Activated naive CD8-positive, alpha-beta T cell treated with anti-CD3 and anti-CD28 coated beads for 36 hours (primary cell): ENCODE measurements at places on chromosomes 1 and 21.
A peak's percentile ranks its signal among the peaks of the same experiment; 100 is the strongest.

- DNase-seq, result no peak
These were observed 941 bp upstream of the C1orf21 start for GRCh38 chr1:184385865-184386311.

DNA sequence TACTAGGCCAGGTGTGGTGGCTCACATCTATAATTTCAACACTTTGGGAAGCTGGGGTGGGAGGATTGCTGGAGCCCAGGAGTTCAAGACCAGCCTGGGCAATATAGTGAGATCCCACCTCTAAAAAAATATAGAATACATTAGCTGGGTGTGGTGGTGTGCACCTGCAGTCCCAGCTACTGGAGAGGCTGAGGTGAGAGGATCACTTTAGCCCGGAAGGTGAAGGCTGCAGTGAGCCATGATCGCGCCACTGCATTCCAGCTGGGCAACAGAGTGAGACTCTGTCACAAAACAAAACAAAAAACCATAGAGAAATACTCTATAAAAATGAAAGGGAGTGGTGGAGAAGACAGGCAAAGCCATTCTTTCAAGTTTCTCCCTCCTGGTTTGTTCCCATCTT lies 62.1 kb downstream of the EYA3 start:
- no peak for DNase-seq

- DNase-seq, result no peak
These were observed 50.0 kb upstream of the WNT2B start for GRCh38 chr1:112458756-112459155.

DNA sequence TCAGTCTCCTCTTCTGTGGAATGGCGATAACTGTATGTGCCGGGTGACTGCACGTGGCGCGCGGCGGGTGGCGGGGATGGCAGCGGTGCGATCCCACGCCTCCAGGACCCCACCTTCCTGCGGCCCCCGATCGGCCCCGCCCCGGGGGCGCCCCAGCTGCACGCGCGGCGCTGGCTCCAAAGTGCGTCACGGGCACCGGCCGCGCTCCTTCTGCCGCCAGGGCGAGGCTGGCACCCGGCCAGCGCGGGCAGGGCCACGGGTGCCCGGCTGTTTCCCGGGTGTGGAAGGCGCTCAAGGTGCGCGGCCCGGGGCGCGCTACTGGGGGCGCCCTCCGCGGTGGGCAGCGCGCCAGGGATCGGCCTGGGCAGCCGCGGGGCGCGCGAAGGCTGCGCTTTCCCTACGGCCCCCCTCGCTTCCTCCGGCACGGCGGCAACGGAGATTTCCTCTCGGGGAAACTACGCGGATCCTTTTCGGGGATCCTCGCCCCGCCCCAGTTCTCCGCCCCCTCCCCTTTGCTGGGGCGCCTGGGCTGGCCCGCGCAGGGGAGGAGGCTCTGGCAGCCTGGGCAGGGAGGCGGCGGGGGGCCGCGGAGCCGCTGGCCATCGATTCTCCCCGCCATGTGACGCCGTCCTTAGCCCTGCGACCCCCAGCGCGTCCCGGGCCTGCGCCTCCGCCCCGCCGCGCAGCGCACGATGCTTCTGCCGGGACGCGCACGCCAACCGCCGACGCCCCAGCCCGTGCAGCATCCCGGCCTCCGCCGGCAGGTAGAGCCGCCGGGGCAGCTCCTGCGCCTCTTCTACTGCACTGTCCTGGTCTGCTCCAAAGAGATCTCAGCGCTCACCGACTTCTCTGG lies at the start of gene EVA1C:
TSS of gene EVA1C (plus strand) at position 545 of the 853 bp plus-strand sequence. CDS start at position 693, 148 bp downstream.
- DNase-seq, result peak; percentile 81

DNA sequence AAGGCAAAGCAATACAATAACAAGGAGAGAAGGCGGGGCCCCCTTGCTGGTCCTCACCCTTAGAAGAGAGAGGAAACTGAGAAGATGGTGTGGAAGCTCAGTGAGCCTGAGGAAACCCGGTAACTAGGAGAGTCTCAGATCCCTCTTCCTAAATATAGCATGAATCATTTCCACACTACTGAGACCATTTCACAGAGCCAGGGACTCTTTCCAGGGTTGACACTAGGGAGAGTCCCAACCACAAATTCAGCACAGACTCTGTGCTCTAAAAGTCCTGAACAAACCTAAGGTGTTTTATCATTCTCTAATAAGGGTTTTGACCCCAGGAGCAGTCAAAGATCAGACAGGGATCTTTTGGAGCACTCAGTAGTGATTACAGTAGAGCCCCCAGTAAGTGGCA lies 647.7 kb downstream of the KCNT2 start:
- DNase-seq, result no peak

DNA sequence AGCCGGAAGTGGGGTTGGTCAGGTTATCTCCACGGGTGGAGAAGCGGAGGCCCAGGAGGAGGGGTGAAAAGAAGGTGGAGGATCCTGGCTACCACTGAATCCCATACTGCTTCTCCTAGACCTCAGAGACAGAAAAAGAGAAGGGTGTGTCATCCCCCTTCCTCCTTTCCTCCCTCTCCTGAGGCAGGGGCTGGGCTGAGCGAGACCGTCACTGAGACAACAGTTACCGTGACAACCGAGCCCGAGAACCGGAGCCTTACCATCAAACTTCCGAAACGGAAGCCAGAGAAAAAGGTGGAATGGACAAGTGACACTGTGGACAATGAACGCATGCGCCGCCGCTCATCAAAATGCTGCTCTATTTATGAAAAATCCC lies 42.1 kb upstream of the NBPF3 start:
- peak; percentile 13 for DNase-seq

DNA sequence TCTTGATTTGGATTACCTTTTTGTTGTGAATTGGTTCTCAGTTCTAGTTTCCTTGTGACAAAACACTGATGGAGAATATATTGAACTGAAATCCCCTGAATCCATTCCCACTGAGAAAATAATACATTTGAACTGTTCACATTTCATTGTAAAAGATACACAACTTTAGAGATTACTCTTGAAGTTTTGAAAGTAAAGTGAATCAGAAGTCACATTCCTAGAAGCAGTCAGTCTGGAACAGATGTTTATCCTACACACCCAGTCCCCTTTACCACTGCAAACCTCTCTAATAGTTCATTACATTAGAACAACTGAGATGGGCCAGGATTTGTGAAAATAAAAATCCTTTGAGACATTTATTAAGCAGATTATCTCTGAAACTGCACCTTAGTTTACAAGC lies 3.4 kb downstream of the RERE start:
- no peak for DNase-seq

- DNase-seq, result no peak
These were observed 199.5 kb downstream of the LRRIQ3 start for GRCh38 chr1:73998348-73998959.

- no peak for DNase-seq
These were observed 11.4 kb upstream of the CDCA8 start for GRCh38 chr1:37680933-37681332.

- no peak for DNase-seq
These were observed 17.9 kb downstream of the DBT start for GRCh38 chr1:100231721-100232120.

DNA sequence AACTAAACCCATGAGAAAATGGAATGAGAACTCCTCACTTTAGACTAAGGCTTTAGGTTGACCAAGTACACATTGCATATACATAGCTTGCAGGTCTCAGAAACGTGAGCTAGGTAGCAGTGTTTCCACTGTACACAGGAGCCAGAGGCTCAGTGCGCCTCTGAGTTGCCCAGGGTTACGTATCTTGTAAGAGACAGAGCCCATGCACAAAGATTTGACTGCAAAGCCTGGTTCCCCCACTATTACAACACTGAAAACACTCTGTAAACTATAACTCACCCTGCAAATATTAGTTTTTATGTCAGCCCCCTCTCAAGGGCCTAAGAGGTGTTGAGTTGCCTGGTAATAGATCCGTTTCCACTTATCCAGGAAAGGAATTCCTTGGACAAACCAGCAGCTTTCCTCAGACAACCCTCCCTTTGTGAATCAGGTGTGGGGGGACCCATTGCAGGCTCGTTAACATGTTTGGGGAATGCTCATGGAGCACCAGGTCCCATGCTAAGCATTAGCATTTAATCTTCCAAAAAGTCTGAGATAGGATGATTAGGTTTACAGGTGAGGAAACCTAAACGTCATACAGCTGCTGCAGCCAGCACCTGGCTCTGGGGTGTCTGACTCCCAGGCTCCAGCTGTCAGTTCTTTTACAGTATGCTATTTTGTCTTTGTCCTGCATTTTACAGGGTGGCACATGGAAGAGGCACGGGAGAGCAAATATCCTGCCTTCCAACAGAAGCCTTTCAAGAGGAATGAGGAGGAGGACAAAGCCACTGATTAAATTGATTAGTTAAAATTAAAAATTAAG lies 25.7 kb downstream of the TENT5C start:
- no peak for DNase-seq

DNA sequence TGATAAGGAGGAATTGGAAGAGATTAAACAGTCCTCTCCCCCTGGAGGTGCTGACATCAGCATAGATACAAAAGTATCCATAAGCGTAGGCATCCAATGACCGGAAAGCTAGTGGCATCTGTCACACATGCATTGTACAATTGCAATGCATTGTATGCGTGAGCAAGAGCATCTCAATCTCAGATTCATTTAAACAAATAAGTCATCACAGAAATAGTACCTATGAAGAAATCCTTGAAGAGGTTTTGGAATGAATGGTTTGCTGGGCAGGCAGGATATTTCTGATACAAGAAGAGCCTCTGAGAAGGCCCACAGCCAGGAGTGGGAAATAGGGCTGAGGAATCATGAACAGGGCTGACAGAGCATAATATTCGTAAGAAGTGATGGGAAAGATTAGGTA lies 88.9 kb upstream of the ABCD3 start:
- no peak for DNase-seq

- DNase-seq, result no peak
These were observed 32.7 kb upstream of the KIRREL1 start for GRCh38 chr1:157960773-157961172.

- no peak for DNase-seq
These were observed 341.0 kb upstream of the NEGR1 start for GRCh38 chr1:72623299-72623708.

- DNase-seq, result no peak
These were observed 17.2 kb downstream of the KIF26B start for GRCh38 chr1:245172026-245172425.

DNA sequence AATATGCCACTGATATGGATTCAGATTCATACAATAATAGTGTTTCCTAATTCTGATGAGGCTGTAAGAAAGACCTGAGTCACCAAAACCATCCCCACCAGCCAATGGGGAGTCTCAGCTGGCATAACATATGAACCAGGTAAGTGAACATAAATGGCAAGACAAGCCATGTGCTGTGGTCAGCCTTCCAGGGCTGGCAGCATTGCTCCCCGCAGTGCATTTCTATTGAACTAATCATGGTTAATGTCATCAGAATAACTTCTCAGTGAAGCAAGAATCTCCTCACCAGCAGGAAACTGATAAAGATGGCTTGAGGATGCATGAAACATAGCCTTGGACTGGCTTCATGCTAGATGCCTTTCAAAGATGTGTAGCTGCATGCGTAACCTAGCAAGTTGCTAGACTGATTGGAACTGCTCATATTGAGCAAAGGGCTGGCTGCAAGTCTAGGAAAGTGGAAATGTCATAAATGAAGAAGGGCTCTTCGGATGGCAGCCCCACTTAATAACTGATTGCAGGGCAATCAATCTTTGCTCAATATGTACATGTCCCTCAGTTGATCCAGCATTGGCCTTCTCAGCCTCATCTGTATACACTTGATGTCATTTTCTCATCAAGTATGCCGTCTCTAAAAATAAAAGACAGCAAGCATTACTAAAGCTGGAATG lies 88.0 kb downstream of the NTNG1 start:
- DNase-seq, result no peak

DNA sequence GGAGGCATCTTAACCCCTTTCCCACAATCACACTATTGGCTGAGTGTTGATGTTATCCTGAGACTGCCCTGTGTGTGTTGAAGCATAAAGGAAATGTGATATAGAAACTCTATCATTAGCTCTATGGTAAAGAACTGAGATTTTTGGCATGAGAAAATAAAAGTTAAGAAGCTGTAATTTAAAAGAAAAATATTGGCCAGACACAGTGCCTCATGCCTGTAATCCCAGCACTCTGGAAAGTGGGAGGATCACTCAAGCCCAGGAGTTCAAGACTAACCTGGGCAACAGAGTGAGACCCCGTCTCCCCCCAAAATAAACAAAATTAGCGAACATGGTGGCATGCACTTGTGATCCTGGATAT lies 14.2 kb upstream of the RIPK4 start:
- no peak for DNase-seq

DNA sequence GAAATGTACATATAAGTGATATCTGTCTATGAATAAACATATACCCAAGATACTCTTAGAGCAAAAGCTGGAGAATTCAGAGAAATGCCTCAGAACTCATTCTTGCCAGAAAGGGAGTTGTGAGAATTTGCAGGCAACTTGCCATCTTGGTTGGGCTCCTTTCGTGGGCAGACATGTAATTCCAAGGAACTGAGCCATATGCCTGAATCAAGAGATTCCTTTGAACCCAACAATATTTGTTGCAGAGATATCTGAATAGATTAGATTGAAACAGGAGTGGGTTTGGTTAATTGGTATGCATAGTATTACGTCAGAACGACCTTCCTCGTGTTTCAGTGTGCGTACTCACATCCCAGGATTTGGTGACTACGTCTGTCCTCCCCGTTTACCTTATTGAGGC lies 67.0 kb downstream of the TGFB2 start:
- DNase-seq, result no peak

GRCh38 chr1:231668826-231669225 lies 42.2 kb downstream of the DISC1 start:
- DNase-seq, result no peak

DNA sequence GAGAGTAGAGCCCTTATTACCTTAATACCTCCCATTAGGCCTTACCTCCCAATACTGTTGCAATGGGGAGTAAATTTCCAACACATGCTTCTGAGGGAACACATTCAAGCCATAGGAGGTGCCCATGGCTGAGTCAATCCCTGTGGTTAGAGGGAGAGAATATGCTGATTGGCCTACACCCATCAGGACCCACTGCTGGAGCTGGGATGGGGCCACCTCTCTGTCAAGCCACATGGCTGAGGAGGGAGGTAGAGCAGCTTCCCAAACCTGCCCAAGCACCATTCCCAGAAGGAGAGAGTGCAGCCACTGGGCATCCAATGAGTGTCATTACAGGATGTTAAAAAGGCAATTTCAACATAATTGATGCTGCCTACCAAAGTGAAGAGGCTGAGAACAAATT lies 228.1 kb downstream of the C1orf94 start:
- no peak for DNase-seq

DNA sequence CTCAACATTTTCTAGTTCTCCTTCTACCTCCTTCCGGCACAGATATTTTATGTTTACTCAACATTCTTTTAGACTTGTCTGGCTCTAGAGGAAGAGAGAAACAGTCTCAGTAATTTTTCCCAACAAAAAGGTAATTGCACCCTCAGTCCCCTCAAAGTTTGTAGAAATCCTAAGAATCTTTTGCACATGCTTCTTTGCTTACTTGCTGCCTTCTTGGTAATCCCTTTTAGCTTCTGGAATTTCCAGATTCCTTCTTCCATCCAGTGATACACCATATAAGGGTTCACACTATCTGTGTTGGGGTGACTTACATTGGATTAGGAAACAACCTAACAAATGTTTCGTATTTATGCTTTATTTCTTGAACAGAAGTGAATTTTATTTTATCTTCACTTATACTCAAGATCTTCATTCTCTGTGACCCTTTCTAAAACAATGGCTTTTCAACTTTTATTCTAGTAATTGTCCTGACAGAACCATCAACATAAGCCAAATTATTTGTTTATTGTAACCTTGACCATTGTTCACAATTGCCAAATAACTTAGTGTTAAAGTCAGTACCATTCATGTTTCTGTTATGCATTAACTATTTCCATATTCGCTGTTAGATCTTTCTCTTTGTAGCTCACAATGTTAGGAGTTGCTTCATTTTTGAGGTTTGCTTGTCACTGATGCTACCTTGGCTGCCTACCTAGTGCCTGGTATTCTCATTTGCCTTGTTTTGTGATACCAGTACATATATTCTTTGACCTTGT lies 238.1 kb downstream of the HMCN1 start:
- DNase-seq, result no peak

- no peak for DNase-seq
These were observed 15.9 kb upstream of the EPB41 start for GRCh38 chr1:28898405-28898881.
